Coronary artery (tissue), 2 donors: ENCODE measurements at places on chromosomes 2 and 18.

DNA sequence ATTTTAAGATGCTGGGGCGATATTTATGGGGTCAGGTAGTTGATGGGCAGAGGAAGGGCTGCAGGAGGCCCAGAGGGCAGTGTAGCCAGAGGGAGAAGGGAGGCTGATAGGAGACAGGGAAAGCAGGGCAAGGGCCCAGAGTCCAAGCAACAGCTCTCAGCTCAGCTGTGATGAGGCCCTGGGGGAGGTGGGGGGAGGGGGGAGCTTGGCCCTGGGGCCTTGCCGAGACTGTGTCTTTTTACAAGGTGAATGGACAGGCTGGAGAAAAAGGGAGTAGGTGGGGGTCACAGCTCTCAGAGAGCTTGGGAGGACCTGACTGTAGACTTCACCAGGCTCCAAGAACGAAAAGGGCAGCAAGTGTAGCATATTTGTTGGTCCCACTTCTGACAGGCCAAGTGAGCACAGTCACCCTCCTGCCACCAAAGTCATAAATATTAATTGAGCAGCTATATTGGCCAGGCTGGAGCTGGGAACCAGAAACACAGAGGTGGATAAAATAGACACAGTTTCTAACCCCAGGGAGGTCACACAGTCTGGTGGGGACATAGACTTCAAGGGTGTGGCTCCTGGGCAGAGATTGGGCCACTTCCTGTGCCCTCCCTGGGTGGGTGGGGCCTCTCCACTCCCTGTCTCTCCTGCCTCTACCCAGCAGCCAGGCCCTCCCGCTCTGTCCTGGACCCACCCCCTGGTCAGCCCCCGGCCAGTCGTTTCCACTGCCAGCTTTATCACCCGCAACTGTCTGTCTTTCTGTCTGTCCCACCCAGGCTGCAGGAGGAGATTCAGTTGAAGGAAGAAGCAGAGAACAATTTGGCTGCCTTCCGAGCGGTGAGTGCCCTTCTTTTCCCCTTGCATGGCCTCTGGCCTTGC, 1.4 kb downstream of the DES start:
- DNase-seq, result no peak

GRCh38 chr2:174587579-174587978, 10.0 kb downstream of the WIPF1 start:
- DNase-seq, result no peak

DNA sequence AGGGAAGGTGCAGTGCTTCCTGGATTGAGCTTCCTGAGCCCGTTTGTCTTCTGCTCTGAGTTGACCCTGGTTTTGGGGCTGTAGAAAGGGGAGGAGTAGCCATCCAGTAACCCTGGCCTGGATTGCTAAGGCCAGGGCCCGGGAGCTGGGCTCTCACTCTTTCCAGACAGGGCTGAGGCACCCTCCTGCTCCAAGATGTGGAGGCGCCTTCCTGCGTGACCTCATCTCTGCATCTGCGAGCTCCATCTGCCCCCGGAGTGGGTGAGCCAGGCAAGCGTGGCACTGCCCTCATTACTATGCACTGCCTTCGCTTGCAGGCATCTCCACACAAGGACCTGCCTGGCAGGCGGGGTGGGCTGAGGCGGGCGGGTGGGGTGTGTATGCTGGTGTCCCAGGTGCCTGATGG, 58.0 kb downstream of the RAB31 start:
- DNase-seq, result no peak

- no peak for DNase-seq
Observed at GRCh38 chr2:74957886-74958273, 563 bp upstream of the POLE4 start.

DNA sequence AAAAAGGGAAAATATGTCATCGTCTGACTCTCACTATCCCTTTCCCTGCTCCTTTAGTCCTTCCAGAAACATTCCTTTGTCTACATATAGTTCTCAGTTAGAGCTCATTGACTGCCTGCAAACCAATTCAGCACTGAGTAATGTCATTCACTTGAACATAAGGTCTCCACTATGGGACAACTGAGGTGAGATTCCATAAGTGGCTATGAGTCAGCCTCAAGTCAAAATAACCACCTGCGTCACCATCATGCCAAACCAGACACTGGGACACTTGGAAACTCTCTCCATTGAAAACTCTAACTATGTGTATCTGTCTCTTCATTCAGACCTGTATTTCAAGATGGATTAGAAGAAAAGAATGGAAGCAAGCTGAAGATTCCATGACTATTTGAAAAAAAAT, 878.0 kb upstream of the PIK3C3 start:
- no peak for DNase-seq

DNA sequence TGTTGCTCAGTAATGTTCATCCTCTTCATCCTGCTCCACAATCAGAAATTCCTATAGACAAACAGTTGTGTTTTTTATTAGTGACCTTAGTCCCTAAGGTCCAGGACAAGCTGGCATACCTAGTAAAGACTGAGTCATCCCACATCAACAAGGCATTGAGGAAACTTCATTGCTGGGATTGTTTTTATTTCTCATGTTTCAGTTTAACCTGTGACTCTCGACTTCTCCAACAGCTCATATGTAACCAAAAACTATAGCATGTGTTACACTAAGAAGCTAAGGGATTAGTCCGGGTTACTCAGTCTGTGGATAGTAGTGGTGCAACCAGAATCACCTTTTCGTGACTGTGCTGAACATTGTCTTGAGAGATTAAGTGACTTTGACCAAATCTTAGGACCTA, 292.1 kb downstream of the RDH14 start:
- DNase-seq, result no peak

DNA sequence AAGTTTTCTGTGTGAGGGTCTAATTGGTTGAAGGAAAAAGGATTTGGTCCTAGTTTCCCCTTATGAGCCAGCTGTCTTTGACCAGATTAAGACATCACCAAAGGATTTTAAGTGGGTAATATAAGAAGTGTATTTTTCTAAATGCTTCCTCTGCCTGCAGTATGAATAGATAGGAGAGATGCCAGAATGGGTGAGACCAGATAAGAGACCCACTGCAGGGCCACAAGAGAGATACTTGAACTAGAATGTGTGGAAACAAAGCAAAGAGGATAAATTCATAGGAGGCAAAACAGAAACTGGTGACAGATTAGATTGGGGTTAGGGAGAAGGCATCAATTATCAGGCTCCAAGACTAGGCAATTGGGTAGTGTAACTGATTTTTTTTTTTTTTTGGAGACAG, 1.1 kb upstream of the HDHD2 start:
- DNase-seq, result no peak

DNA sequence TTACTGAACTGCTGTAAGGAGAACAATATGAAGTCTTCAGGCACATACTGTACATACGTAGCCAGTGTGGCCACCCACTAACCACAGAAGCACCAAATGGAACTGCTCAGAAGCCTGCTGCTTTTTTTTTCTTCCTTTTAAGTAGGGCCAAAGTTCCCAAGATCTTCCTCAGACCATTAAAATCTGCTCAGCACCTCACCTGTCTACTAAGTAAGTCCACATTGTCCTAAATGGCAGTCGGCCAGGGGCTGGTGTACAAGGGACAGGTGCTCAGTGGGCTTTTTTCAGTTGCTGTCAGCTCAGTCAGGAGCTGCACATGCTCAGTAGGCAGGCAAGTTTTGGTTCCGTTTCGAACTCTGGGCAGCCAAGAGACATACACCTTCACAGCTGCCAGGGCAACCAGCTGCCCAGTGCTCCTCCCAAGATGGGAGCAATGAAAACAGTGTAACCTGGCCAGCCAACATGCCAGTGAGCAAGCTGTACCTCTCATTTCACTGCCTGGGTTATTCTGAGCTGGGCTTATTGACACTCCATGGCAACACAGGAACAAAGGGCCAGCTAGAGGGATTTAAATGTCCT, 86.1 kb downstream of the ACVR1 start:
- no peak for DNase-seq

- DNase-seq, result no peak
Observed at GRCh38 chr2:42054714-42055430, 7.1 kb downstream of the PKDCC start.

DNA sequence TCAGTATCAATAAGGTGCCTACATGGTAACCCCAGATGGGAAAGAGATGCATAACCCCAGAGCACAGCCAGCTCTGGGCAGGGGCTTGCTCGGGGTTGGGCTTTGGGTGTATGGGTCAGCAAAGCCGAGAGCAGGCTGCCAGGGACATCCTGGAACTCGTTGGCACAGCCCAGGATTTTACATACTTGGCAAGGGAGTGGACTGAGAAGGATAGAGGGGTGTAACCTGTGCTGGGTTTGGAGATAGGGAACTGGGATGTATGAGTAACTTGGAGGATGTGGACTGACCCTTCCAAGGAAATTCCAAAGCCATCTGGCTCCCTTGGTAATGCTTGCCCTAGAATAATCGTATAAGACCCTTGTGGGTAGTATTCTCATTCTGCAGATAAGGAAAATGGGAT, 44.2 kb downstream of the GPR39 start:
- DNase-seq, result no peak

- DNase-seq, result no peak
Observed at GRCh38 chr2:54471221-54471711, 15.1 kb downstream of the SPTBN1 start.

DNA sequence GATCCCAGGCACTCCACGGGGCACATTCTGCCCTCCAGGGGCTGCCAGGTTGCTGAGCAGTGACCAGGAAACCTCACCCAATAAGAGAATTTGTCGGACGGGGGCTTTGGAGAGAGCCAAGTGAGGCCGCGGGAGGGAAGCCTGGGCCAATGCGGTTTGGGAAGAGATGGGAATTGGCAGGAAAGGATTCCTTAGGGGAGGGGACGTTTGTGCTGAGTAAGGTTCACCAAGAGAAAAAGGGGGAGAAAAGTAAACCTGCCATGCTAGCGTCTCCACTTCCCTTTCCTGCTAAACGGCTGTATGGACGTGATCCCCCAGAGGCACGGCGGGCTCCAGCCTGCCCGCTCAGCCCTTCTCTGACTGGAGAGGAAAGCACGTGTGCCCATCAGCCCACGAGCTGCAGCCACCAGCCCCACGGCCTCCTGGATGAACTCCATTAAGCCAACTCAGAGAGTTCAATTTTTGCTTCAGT, 194.4 kb upstream of the ID2 start:
- no peak for DNase-seq

GRCh38 chr2:36672199-36672598, 24.3 kb upstream of the VIT start:
- DNase-seq, result no peak

DNA sequence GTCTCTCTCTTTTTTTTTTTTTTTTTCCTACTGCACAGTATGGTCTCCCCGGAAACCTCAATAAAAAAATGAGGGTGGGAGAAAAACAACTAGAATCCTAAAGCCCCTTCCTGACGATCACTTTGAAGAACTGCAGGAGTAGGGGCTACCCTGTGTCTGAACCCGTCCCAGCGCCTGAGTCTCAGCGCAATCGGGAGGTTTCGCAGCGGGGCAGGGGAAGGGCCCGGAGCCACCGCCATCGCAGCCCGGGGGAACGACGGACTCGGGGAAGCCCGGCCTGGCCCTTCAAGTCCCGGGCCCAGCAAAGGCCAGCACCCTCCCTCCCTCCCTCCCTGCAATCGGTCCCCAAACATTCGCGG, 411 bp downstream of the NARS1 start:
- DNase-seq, result peak; percentile 77

GRCh38 chr2:17579605-17580318, 39.3 kb downstream of the VSNL1 start:
- no peak for DNase-seq
